ENCODE measurements at places on chromosomes 2 and 18.

DNA sequence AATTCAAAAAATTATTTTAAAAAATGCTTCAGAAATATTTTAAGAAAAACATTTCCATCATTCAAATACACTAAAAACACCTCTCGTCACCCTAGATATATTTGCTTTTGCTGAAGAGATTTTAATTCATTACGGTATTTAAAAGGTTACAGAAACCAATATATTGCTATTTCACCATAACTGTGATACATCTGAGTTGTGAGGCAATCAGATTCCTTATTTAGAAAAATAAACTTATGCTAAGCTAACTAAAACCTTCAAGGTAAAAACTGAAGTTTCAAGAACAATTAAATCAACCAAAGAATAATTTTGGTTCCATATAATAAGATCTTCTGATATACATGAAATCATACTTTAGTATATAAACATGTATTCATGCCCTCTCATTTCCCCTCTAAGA is 32.8 kb downstream of the PELI1 start:
- peak; percentile 25 for DNase-seq
- H3K27ac ChIP-seq: no peak overlapping the region
- H3K4me3 ChIP-seq: no peak overlapping the region
- no peaks in the 10 kb centered on the region for H3K36me3 ChIP-seq

DNA sequence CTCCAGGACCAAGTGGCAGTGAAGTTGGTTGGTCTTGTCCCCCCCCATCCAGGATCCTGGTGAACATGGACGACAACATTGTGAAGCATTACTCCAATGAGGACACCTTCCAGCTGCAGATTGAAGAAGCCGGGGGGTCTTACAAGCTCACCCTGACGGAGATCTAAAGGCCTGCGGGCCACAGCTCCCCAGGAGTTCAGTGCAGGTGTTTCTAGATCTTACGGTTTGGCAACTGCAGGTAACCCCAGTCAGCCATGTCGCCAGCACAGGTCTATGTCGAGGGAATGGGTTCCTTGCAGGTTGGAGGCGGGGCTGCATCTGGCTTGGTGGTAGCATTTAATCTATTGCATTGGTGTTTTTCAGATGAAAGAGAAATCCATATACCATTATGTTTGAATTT is 42.8 kb upstream of the KLF11 start:
- no peak for DNase-seq
- no peaks in the 10 kb centered on the region for H3K27me3 ChIP-seq
- no peaks in the 10 kb centered on the region for H3K36me3 ChIP-seq
- no peaks in the 10 kb centered on the region for H3K4me1 ChIP-seq
- no peak overlapping the region for H3K4me3 ChIP-seq

DNA sequence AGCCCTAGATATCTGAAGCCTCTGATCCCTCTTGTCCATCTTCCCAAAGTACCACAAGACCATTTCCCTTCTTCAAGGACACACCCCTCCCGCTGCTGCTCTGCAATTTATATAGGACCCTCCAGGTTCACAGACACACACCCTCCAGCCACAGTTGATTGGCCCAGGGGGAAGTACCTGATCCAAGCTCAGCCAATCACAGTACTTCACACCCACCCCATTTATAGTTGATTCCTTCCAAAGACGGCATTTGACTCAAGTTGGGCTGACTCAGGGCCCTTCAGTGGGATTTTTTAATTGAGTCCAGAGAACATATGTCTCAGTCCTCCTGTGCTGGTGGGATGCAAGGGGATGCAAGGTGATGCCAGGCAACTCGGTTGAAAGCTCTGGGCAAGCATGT is 59.2 kb downstream of the GYPC start:
- no peak for DNase-seq
- H3K36me3 ChIP-seq: no peaks in the 10 kb centered on the region
- H3K4me3 ChIP-seq: no peak overlapping the region
- peaks cover 19% of the 10 kb centered on the region for H3K27me3 ChIP-seq
- no peaks in the 10 kb centered on the region for H3K4me1 ChIP-seq
- no peak overlapping the region for H3K27ac ChIP-seq

DNA sequence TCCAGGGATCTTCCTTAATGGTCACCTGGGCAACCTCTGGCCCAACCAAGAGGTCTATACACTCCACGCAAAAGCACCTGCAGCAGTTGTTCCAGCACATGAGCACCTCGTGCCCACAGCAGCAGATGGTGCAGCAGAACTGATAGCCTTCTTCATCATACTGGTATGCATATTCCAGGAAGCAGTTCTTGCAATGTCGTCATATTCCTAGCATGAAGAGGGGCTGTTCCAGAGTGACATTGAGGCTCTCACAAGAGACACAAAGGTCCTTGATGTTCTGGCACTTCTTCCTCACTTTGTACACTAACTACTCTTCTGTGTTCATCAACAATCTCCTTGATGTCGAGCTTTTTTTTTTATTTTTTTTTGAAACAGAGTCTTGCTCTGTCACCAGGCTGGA is 386.2 kb downstream of the MEIS1 start:
- no peaks in the 10 kb centered on the region for H3K4me1 ChIP-seq
- no peak overlapping the region for H3K4me3 ChIP-seq
- DNase-seq: no peak

- H3K27ac ChIP-seq: peak overlapping the region; percentile 36
- H3K4me3 ChIP-seq: peak overlapping the region; percentile 80
These were observed 785 bp downstream of the ZNF892 start for GRCh38 chr2:95208106-95208505.

GRCh38 chr18:74669136-74669798 is 71.6 kb downstream of the ZNF407 start:
- H3K4me3 ChIP-seq: no peak overlapping the region
- H3K36me3 ChIP-seq: no peaks in the 10 kb centered on the region
- H3K4me1 ChIP-seq: no peaks in the 10 kb centered on the region
- H3K27ac ChIP-seq: no peak overlapping the region

DNA sequence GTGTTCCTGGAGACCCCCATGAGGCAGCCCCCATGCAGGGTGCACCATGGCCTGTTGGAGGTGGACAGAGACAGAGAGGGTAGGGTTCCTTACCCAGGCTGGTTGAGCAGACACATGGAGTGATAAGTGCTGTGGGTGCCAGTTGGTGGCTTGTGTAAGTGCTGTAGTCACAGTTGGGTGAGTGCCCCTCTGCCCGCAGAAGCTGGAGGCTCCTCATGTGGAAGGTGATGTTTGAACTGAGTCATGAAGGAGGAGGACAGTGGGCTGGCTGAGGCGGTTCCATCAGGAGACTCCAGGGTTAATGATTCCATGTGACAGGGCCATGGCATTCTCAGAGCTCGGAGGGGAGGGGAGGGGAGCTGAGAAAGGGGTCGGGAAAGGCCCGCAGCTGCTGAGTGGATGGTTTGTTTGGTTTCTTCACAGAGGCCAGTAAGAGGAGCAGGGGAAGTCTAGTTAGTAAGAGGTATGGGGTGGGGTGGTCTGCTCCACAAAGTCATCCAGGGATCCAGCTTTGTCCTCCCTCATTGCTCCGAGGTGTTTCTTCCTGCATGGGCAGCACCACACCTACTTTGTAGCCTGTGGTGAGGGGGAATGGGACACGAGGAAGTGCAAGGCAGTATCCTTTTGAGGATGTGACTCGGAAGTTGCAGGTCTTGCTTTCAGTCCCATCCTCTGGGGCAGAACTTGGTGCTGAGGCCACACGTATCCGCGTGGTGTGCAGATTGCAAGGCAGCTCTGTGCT is 13.6 kb downstream of the IMPA2 start:
- DNase-seq: peak; percentile 73
- no peaks in the 10 kb centered on the region for H3K27me3 ChIP-seq
- peak overlapping the region; percentile 79 for H3K27ac ChIP-seq

DNA sequence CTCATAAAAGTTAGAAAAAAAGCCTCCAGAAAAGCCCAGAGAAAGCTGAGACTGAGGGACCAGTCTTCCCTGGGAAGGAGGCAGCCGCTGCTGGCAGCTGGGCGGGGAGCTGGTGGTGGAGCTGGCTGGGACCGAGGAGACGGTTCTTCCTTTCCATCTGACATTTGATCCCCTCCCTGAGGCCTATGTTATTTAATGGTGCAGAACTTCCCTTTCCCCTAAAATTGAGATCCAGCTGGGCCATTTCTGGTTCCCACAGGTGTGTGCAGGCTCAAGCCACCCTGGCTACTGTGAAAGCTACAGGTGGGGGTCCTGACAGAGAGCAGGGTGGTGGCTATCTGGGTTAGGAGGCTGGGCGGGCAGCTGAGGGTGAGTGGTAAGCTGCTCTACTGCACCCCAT is 81.5 kb upstream of the FZD7 start:
- no peak for DNase-seq
- no peaks in the 10 kb centered on the region for H3K36me3 ChIP-seq
- no peaks in the 10 kb centered on the region for H3K27me3 ChIP-seq
- no peak overlapping the region for H3K27ac ChIP-seq
- no peak overlapping the region for H3K4me3 ChIP-seq

Data from GM23248 (cell line).